ENCODE measurements at places on chromosomes 2 and 18.
A peak's percentile ranks its signal among the peaks of the same experiment; 100 is the strongest.

DNA sequence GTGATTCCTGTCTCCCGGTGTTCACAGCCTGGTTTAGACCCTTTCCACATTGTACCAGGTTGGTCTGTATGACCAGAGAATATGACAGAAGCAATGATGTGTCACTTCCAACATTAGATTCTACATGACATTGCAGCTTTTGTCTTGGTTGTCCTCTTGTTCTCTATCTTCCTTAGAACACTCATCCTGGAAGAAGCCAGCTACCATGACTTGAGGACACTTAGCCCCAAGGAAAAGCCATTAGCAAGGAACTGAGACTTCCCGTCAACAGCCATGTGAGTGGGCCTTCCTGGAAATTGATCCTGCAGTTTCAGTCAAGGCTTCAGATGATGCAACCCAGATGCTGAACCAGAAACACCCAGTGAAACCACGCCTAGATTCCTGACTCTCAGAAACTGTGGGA lies 143.3 kb downstream of the MREG start:
- DNase-seq = no peak

DNA sequence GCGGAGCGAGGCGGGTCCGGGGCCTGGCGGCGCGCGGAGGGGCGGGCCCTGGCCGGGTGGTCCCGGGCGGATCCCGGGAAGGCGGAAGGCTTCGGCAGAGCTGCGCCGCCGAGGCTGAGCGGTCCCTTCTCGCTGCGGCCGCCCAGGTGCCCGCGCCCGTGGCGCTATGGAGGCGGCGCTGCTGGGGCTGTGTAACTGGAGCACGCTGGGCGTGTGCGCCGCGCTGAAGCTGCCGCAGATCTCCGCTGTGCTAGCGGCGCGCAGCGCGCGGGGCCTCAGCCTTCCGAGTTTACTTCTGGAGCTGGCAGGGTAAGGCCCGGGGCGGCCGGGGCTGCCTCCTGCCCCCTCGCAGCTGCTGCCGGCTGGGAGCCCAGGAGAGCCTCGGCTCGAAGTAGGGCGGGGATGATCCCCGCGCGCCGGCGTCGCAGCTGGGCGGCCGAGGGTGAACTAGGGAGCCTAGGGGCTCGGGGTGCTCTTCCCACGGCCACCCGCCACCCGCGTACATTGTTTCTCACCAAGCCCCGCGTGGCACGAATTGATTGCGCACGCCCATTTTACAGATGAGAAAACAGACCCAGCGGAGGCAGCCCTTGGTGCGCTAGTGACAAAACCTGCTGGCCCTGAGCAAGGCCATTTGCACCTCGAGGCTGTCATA lies at the start of gene SLC66A3:
TSS of gene SLC66A3 (plus strand) at position 87 of the 655 bp plus-strand sequence. CDS start at position 167, 80 bp downstream.
- peak; percentile 65 for DNase-seq

- DNase-seq = no peak
Observed at GRCh38 chr18:7855671-7856070, 288.6 kb downstream of the PTPRM start.

DNA sequence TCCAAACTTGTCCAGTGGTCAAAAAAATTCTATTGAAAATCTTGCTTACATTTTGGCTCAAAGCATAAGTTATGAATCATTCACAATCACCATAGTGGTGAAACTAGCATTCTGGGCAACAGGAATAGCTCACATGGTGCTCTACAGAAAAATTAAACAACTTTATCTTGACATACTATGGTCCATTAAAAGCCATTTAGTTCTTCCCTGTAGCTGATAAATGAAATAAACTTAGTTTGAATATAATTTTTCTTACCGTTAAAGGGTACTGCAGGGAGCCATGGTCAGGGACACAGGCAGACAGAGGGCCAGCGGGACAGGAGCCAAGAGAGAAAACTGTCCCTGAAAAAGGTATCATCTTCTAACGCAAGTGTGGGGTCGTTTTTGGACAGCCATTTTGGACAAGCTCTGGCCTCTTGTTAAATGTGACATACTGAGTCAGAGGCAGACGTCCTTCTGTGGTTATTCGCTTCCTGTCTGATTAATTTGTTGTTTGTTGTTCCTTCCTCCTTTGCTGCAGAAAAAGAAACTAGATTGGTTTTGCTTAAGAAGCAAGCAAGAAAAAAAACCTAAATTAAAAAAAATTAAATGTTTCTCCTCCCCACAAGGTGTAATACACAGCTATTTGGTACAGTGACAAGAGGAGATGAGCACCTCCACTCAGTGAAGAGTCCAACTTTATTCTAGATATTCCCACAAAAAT lies at the start of gene WIPF1:
TSS of gene WIPF1 (minus strand) at position 460 of the 703 bp plus-strand sequence. CDS start 12,231 bp downstream, outside the sequence.
- DNase-seq = no peak

DNA sequence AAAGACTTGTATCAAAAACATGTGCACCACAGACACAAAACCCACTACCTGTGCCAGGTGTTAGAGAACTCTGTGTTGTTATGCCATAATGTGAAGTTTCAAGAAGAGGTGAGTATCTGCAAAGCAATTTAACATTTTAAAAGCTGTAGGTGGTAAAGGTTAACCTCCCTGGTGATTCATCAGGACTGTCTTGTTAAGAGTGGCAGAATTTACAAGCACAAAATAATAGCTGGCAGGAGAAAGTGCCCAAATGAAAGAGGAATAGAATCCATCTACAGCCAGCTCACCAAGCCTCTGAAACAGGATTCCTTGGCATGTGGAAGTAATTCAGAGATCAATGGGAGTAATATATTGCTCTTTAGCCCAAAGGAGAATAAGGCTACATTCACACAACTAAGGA lies 230.7 kb downstream of the AFF3 start:
- no peak for DNase-seq

GRCh38 chr18:42174909-42175308 lies 219.9 kb downstream of the PIK3C3 start:
- no peak for DNase-seq
